Right lobe of liver (tissue), 6 donors: ENCODE measurements at places on chromosomes 16 and 17. TPM values are rescaled to one million over a fixed set of nuclear protein-coding genes. Genes with fewer than 3 reads are reported as not detected.

Gene OTOA
- not detected for total RNA-seq

Gene TBX6
- total RNA-seq, result 0.42 TPM

Gene IL34
- 0.35 TPM for total RNA-seq

Gene GNGT2
- total RNA-seq, result 1.3 TPM

Gene TNP2
- total RNA-seq, result not detected

Gene HOXB9
- total RNA-seq, result not detected

Gene SKAP1
- total RNA-seq, result 4.5 TPM

Gene HEATR3
- 12.7 TPM for total RNA-seq

Gene ITGA2B
- 1.5 TPM for total RNA-seq

Gene KCNG4
- not detected for total RNA-seq
